ENCODE measurements at places on chromosomes 1 and 21.

DNA sequence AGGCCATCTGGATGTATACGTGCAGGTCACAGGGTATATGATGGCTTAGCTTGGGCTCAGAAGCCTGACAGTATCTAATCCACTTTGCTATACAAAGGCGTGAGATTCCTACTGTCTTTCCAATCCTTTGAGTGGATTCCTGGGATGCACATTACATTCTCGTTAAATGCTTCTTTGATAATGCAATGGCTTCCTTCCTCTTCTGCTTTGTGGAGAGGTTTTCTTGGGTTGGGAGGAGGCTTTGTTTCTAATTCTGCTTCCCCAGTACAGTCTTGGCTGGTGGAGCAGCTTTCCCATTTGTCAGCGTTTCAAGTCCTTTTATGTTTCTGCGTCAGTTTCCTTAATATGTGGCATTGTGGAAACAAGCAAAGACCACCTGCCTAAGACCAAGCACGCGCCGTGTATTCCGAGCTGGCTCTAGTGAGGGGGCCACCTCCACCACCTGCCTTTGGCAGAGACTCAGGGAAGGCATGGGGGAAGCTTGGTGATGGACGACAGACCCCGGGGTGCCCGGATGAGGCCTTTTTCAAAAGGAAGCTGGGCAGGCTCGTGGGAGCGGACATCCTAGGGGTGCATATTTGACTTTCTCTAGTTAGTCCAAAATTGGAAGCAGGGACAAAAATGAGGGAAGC lies 72.7 kb downstream of the WDR4 start:
- DNase-seq, result no peak

- DNase-seq, result no peak
Observed at GRCh38 chr1:43267291-43267805, 2.4 kb upstream of the TMEM125 start.

- DNase-seq, result no peak
Observed at GRCh38 chr1:39091845-39092645, 65.9 kb downstream of the NDUFS5 start.

DNA sequence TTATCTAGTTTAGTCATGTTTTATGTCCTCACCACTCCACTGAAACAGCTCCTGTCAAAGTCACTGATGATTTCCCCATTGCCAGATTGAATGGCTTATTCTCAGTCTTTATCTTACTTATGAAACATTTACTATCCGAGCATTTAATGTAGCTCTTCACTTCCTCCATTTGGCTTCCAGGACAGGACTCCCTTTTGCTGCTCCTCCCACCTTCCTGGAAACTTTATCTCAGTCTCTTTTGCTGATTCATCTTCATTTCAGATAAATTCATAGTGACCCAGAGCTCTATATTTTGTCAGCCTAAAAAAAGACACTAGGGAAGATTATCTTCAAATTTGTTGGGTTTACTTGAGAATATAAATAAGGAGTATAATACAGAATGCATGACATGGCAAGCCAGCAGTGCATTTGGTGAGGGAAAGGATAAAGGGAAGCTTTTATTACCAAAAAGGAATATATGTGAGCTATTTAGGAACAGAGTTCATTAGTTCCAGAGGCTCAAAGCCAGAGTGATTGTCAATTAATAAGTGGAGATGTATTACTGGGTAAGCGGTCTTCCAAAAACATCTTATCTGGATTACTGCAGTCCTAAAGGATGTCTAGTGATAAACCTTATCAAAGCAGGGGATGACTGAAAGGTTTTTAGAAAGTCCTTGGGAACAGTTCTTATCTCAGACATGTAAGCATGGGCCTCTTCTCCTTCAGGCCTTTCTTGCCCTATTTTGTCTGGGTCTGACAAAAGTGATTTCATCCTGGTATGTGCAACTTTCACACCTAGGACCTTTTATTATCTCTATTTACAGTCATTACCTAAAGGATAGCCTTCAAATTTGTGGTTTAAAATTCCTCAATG lies 25.6 kb downstream of the IL23R start:
- DNase-seq, result no peak

GRCh38 chr1:206800411-206800810 lies 28.1 kb upstream of the IL10 start:
- no peak for DNase-seq

DNA sequence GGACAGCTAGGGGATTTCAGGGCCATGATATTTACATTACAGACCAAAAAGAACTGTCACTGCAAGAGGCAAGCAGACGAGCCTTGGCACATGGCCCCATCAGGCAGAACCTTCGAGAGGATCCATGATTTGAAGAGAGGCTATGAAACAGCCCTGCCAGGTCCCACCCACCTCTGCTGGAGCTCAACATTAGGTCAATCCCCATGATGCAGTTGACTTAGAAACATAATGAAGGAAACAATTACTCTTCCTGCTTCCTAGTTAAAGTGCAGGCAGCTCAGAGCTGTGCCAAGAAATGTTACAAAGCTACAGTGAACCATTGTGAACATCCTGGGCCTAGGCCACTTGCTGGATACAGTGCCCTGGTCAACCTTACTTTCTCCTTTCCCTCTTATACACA lies 41.7 kb upstream of the PTCH2 start:
- no peak for DNase-seq

DNA sequence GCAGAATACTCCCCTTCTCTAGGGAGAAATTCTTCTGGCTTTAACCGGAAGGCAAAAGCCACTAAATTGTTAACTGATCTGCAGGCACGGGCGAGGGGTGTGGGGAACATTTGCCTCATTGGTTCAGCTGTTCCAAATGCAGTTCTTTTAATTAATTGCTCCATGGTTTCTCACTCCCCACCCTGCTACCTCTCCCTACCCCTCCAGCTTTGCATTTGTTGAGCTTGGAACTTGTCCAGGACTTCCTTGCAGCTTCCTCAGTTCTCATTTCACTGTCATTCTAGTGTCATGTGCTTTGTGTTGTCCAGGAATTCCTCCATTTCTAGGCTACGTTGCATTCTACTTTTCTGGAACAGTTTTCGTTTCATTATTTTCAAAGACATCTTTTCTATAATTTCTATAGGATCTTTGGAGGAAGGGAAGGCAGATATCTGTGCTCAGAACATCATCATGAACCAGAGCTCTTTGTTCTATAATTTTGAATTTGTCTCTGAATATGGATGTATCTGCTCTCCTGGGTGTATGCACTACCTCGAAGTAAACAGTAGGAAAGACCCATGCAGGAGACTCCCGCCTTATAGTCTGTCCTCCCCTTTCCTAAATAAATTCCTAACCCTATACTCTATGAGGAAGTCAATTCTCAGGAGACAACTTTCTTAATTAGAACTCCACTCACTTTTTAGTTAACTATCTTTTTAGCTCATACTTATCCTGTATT lies 132.4 kb upstream of the LMO4 start:
- no peak for DNase-seq

Data from stimulated activated CD8-positive, alpha-beta memory T cell treated with anti-CD3 and anti-CD28 coated beads, Interleukin-7, amount 100 ng/mL, for 4 hours (primary cell).